ENCODE measurements at places on chromosomes 6 and 20.
A peak's percentile ranks its signal among the peaks of the same experiment; 100 is the strongest.

- DNase-seq, result peak; percentile 96
Measured at GRCh38 chr6:29656798-29657197, at the start of gene MOG. MOG (plus strand) TSS chr6:29657092; CDS start chr6:29657210, 118 bp downstream.

- no peak for DNase-seq
Measured at GRCh38 chr6:24207413-24207812, 81.4 kb downstream of the NRSN1 start.

GRCh38 chr6:34970488-34970887, 81.4 kb downstream of the ANKS1A start:
- no peak for DNase-seq

- DNase-seq, result no peak
Measured at GRCh38 chr6:52233975-52234823, 10.1 kb downstream of the IL17F start.

GRCh38 chr20:461254-462198, 807 bp downstream of the TBC1D20 start:
- no peak for DNase-seq

DNA sequence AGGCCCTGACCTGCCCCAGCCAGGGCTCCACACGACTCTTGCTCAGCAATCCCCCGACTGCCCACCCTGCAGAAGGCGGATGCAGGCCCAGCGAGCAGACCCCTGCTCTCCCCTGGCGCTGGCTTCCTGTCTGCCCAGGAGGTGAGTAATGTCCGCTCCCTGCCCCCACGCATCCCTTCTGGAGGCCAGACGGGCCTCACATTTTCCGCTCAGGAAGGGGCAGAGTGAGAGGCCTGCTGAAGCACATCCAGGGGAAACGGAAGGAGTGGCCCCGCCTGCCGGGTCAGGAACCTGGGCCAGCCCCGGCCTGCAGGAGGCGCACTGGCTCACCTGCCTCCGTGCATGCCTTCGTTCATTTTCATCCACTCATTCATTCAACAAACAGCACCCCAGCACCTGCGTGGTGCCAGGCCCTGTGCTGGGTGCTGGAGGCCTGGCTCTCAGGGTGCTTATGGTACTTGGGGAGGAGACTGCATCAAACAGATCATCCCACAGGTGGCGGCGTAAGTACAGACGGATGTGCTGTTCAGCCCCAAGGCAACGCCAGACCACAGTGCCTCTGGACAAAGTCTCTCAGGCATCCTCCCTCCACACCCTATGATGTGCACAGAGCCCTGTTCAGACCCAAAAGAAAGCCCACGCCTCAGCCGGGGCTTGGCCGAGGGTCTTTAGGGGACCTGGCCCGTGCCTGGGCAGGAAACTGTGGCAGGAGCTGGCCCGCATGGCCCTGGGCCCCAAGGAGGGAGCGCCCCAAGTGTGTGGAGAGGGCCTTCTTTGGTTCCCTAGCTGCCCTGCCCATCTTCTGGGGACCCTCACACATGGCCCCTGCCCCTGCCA, 112.1 kb downstream of the ASXL1 start:
- no peak for DNase-seq

DNA sequence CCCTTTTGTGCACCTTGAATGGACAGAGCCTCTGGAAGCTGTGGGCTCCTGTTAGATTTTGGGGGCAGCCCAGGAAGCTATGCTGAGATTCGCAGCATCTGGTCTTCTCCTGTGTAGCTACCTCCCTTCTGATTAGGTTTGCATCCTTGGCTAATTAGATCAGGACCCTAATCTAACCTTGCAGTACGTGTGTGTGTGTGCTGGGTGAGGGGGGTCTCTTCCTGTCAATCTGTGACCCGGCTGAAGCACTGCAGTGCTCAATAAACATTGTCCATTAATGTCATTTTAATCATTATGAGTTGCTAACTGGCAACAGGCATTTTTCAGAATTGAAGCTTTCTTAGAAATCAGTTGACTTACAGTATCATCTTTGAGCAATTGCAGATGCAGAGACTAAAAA, 229.1 kb upstream of the STXBP5 start:
- DNase-seq, result no peak

GRCh38 chr6:11992086-11992485, 20.0 kb upstream of the HIVEP1 start:
- DNase-seq, result no peak

DNA sequence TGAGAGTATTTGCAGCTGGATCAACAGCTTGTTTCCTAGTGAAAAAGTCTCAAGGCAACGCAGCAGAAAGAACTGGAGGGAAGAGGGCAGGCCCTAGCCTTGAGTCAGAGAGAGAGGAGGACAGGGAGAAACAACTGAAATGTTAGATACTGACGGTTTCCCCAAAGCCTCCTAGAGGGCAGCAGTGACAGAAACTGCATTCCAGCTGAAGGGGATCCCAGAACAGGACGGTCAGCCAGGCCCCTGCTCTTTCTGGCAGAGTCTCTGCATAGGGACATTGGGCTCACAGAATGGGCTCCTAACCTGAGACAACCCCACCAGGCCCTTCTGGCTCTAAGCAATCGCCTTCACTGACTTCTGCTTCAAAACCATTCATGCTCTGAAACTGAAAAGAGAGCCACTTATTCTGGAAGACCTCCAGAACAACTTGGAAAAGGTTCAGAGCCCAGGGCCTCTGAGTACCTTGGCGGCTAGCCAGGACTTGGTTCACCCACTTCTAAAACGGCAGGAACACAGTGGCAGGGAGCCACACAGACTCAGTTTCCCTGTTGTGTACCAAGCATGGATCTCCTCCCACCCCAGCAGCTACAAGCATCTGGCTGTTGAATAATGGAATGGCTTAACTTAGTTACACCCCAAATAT, 72.9 kb downstream of the PSMB1 start:
- DNase-seq, result peak; percentile 24

GRCh38 chr6:109715616-109716015, 24.5 kb downstream of the FIG4 start:
- DNase-seq, result no peak

DNA sequence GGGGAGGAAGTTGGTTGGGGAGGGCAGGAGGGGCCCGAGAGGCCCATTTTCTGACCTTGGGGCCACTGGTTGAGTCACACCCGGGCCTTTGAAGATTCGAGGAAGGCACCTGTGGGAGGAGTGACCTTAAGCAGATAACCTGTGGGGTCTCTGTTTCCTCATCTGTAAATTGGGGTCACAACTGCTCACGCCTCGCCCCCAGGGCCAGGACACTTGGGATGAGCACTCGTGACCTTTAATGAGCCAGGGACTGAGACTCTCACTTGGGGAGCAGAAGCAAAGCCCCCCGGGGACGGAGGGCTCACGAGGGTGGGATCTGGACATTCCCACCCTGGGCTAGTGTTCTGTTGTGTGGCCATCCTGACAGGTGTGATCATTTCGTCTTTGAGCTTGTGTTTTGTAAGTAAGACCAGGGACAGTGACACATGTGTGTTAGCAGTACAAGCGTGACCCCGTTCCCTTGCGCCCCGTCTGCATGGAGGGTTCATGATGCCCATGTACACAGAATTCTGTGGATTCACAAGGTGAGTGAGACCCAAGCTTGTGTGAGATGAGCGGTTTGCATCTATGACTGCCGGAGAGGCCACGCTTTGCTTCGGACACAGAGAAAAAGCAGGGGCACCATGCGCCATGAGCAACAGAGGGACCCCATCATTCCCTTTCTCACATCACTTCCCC, 79.3 kb upstream of the PMEPA1 start:
- no peak for DNase-seq

All from putamen (tissue), 1 donor.